HFFc6 (cell line): ENCODE measurements at places on chromosomes 16 and 17.
A peak's percentile ranks its signal among the peaks of the same experiment; 100 is the strongest.

DNA sequence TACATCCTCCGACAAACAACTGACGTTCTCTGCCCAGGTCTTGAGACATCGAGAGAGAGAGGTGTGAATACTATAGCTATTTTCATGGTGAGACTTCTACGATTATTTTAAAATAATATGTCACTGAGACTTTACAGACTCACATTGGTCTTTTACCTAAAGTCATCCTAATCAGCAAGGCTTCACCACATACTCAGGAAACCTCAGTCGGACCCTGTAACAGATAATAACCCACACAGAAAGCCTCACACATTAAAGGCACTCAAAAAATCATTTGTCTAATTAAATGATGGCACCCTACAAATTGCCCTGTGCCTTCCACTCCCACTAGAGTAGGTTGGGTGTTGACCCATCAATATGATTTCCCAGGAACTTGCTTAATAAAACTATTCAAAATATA, 19.8 kb upstream of the SLC39A11 start:
- no peak for DNase-seq
- H3K36me3 ChIP-seq, result no peaks in the 10 kb centered on the region
- no peak overlapping the region for H3K4me3 ChIP-seq
- peaks cover 10% of the 10 kb centered on the region; the same call in 1 of the 2 replicates for H3K27me3 ChIP-seq

DNA sequence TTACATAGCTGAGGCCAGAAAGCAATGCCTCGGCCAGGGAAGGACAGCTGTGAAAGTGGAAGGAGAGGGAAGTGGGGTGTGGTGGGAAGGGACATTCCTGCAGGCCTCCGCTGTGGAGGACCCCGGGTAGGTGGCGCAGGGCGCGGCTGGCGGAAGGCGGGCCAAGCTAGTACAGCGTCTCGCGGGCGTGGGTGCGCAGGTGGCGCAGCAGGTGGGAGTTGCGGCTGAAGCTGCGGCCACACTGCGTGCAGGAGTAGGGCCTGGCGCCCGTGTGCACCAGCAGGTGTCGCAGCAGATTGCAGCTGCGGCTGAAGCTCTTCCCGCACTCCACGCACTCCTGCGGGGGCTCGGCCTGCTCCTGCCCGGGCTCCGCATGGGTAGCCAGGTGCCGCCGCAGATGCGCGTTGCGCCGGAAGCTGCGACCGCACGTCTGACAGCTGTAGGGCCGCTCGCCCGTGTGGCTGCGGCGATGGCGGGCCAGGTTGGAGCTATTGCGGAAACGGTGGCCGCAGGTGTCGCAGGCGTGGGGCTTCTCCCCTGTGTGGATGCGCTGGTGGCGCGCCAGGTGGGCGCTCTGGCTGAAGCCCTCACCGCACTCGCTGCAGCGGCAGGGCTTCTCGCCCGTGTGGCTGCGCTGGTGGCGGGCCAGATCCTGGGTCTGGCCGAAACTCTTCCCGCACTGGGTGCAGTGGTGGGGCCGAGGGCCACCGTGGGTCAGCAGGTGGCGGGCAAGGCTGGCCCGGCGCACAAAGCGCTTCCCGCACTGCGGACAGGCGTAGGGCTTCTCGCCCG, 10.0 kb downstream of the ZSCAN10 start:
- peaks cover 6% of the 10 kb centered on the region; the same call in 1 of the 2 replicates for H3K4me1 ChIP-seq
- no peak overlapping the region for H3K4me3 ChIP-seq
- peaks cover 27% of the 10 kb centered on the region for H3K27me3 ChIP-seq
- no peaks in the 10 kb centered on the region for H3K36me3 ChIP-seq
- no peak for DNase-seq

- no peak overlapping the region for H3K27ac ChIP-seq
- H3K36me3 ChIP-seq, result peaks cover 6% of the 10 kb centered on the region; the same call in 1 of the 2 replicates
- DNase-seq, result no peak
- no peaks in the 10 kb centered on the region for H3K27me3 ChIP-seq
- H3K4me1 ChIP-seq, result peaks cover 19% of the 10 kb centered on the region
- H3K4me3 ChIP-seq, result no peak overlapping the region
Observed at GRCh38 chr17:82561429-82562035, 42.0 kb downstream of the FOXK2 start.

DNA sequence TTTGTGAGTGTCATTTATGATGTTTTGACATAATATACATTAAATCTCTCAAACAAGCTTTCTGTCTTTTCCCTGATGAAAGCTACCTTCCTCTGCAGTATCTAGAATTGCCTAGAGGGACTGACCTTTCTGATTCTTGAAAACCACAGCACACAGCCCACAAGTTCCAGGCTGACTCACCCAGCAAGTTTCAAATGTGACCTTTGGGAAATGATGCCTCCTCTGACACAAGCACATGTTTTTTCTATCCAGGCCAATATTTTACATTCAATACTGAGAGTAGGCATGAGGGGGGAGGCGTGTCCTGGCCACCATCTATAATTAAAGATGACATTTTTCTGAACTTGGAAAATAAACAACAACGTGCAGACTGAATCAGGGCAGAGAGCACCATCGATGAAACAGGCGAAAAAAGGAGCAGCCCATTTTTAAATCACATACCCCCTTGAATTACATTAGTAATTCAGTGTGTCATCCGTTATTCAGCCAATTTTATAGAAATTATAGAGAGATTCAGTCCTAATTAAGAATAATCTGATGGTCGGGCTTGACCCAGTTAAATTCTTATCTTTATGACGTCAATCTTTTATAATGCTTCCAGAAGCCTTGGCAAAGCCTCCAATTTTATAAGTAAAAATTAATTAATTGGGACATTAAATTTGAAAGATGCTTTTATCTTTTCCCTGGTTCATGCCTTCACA, 292.6 kb upstream of the CDH11 start:
- peak overlapping the region; percentile 76 for H3K27ac ChIP-seq
- peak; percentile 89 for DNase-seq
- peaks cover 85% of the 10 kb centered on the region for H3K4me1 ChIP-seq
- peaks cover 17% of the 10 kb centered on the region for H3K36me3 ChIP-seq

- DNase-seq, result peak; percentile 41
- H3K27me3 ChIP-seq, result peaks cover 3% of the 10 kb centered on the region
- no peaks in the 10 kb centered on the region for H3K36me3 ChIP-seq
- peaks cover 36% of the 10 kb centered on the region for H3K4me1 ChIP-seq
- H3K4me3 ChIP-seq, result no peak overlapping the region; the same call in 1 of the 2 replicates
Observed at GRCh38 chr17:65071861-65072260, 15.3 kb upstream of the GNA13 start.

DNA sequence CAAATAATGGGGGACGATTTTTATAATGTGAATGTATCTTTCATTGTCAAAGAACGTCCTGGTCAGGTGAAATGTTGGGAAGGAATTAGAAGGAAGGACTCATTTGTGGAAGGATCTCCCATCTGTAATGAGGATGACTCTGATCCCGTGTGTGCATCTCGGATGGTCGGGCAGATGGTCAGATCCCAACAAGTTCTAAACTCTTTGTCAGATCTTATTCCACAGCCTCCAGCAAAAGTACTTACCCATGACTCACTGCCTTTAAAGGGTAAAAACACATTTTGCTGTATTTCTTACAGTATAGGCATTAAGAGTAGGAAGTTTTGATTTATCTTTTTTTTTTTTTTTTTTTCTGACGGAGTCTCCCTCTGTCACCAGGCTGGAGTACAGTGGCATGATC, 539 bp upstream of the KRTAP4-8 start:
- peaks cover 81% of the 10 kb centered on the region for H3K4me1 ChIP-seq
- DNase-seq, result peak; percentile 82
- no peaks in the 10 kb centered on the region for H3K36me3 ChIP-seq
- peak overlapping the region; percentile 87 for H3K27ac ChIP-seq
- H3K27me3 ChIP-seq, result no peaks in the 10 kb centered on the region
- peak overlapping the region; percentile 16 for H3K4me3 ChIP-seq

- H3K27me3 ChIP-seq, result peaks cover 79% of the 10 kb centered on the region
- H3K4me1 ChIP-seq, result no peaks in the 10 kb centered on the region
- no peak overlapping the region for H3K27ac ChIP-seq
- H3K4me3 ChIP-seq, result no peak overlapping the region
Observed at GRCh38 chr17:49966767-49967166, 2.2 kb upstream of the DLX4 start.

GRCh38 chr17:50181591-50182560, 16.1 kb downstream of the SGCA start:
- H3K4me3 ChIP-seq, result peak overlapping the region; percentile 54; the same call in 1 of the 2 replicates
- peak overlapping the region; percentile 100 for H3K27ac ChIP-seq
- DNase-seq, result no peak
- H3K27me3 ChIP-seq, result peaks cover 81% of the 10 kb centered on the region
- peaks cover 100% of the 10 kb centered on the region for H3K4me1 ChIP-seq

- peaks cover 32% of the 10 kb centered on the region for H3K27me3 ChIP-seq
- no peaks in the 10 kb centered on the region for H3K36me3 ChIP-seq
- DNase-seq, result peak; percentile 50
- no peak overlapping the region for H3K27ac ChIP-seq
- H3K4me3 ChIP-seq, result no peak overlapping the region
Observed at GRCh38 chr17:5706577-5707210, 122.4 kb upstream of the NLRP1 start.

GRCh38 chr17:38508954-38509771, 80.9 kb downstream of the ARHGAP23 start:
- H3K27me3 ChIP-seq, result peaks cover 41% of the 10 kb centered on the region
- DNase-seq, result peak; percentile 87
- H3K27ac ChIP-seq, result peak overlapping the region; percentile 97
- H3K36me3 ChIP-seq, result peaks cover 28% of the 10 kb centered on the region
- H3K4me1 ChIP-seq, result peaks cover 46% of the 10 kb centered on the region
- H3K4me3 ChIP-seq, result peak overlapping the region; percentile 91

GRCh38 chr17:79497777-79498348, 113.0 kb downstream of the RBFOX3 start:
- DNase-seq, result no peak
- no peaks in the 10 kb centered on the region for H3K4me1 ChIP-seq
- H3K36me3 ChIP-seq, result peaks cover 4% of the 10 kb centered on the region
- H3K27me3 ChIP-seq, result peaks cover 7% of the 10 kb centered on the region

DNA sequence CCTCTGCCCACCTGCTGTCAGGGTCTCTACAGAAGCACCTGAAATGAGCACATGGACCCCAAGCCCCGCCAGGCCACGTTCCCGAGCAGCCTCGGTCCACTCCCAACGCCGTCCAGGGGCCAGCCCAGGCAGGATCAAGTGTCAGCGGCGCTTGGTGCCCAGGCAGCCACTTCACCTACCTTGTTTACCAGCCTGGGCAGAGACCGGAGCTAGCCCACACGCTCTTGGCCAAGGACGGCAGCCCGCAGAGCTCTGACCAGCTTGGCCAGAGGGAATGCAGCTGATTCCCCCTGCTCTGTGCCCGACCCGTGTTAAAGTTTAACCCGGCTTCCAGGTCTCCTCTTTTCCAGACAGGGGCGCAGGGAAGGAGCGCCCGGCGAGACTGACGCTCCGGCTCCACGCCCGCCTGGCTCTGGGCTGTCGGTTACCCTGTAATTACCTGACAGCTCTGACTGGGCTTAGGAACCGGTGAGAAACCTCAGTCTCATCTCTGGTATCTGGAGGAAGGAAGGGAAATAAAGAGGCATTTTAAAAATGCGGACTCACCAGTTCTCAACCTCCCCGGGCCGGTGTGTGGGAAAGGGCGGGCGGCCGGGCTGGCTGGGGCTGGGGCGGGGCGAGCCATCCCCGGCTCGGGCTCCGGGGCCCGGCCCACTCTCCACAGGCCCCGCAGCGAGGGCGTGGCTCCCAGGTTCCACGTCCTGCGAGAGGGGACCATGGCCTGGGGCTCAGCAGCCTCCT, 4.6 kb downstream of the KIFC3 start:
- peaks cover 21% of the 10 kb centered on the region for H3K36me3 ChIP-seq
- peaks cover 33% of the 10 kb centered on the region for H3K4me1 ChIP-seq
- no peak overlapping the region for H3K27ac ChIP-seq
- no peak for DNase-seq

DNA sequence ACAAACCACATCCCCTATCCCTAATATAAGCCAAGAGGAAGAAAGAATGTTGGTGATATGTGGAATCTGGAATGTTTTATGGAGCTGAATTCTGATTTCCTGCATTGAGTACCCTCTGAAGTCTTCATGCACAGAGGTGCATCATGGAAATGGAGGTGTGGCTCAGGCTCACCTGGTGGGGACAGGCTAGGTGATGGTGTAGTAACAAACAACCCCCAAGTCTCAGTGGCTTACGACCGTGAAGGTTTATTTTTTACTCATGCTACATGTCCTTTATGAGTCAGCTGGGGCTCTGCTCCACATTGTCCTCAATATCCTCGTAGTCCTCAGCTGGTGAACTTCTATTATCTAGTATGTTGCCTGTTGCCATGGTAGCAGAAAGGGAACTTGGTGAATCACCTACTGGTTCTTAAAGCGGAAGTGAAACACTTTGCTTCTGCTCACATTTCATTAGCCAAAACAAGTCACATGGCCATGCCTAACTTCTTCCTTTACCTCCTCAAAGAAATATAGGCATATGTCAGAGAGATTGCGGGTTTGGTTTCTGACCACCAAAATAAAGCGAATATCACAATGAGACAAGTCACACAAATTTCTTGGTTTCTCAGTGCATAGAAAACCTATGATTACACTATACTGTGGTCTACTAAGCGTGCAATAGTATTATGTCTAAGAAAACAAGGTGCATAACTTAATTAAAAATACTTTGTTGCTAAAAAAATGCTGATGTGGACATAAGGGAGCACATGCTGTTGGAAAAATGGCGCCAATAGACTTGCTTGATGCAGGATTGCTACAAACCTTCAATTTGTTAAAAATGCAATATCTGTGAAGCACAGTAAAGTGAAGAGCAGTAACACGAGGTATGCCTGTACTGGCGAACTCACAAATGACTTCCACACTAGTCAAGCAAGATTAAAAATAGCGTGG, at the start of gene PMFBP1:
Gene PMFBP1 (minus strand): TSS at position 51 of the 930 bp plus-strand sequence. CDS start 947 bp downstream, outside the sequence.
- peaks cover 15% of the 10 kb centered on the region for H3K27me3 ChIP-seq
- H3K27ac ChIP-seq, result peak within 1 kb of the TSS; percentile 24; the same call in 1 of the 2 replicates
- H3K4me1 ChIP-seq, result peaks cover 10% of the 10 kb centered on the region; the same call in 1 of the 2 replicates
- peak; percentile 90 for DNase-seq
- H3K36me3 ChIP-seq, result no peaks in the 10 kb centered on the region
- H3K4me3 ChIP-seq, result no peak within 1 kb of the TSS

- no peak overlapping the region for H3K4me3 ChIP-seq
- DNase-seq, result no peak
- no peaks in the 10 kb centered on the region for H3K36me3 ChIP-seq
- no peak overlapping the region for H3K27ac ChIP-seq
- H3K4me1 ChIP-seq, result peaks cover 16% of the 10 kb centered on the region
Observed at GRCh38 chr16:80576343-80576912, 35.6 kb downstream of the DYNLRB2 start.

DNA sequence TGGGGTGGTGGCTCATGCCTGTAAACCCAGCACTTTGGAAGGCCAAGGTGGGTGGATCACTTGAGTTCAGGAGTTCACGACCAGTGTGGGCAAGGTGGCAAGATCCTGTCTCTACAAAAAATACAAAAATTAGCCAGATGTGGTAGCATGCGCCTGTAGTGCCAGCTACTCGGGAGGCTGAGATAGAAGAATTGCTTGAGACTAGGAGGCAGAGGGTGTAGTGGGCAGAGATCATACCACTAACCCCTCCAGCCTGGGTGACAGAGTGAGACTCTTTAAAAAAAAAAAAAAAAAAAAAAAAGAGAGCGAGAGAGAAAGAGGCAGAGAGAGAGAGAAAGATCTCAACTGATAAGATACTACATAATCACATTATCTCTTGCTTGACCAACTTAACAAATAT, 45.9 kb downstream of the KANSL1 start:
- DNase-seq, result no peak
- H3K4me3 ChIP-seq, result no peak overlapping the region
- H3K36me3 ChIP-seq, result no peaks in the 10 kb centered on the region
